ENCODE measurements at places on chromosomes 1 and 21.

GRCh38 chr1:147785794-147786506 is 25.5 kb upstream of the GJA5 start:
- DNase-seq, result no peak

DNA sequence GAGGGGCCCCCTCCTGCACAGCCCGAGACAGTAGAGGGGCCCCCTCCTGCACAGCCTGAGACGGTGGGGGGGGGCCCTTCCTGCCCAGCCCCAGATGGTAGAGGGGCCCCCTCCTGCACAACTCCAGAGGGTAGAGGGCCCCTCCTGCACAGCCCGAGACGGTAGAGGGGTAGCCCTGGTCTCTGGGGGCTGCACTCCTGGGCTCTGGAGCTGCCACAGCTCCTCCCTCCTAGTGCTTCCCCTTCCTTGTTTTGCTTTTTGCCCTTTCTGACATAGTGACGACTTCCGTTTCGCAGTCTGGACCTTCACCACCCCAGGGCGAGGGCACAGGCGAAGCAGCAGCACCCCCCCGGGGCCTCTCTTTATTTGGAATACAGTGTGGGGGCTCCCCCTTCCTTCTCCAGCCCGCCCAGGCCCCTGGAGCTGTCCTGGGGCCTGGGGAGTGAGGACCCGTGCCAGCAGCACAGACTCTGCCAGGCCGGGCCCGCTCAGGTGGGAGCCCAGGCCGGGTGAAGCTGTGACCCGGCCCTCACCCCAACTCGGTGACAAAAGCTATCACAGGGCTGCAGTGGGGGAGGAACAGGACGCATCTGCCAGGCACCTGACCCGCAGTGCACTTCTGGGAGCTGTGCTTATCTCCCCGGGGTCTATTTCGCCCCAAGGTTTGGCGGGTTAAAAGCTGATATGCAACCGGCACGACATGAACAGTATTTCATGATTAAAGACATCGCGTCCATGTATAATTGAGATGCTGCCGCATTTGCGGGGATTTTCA is 1.1 kb upstream of the PRXL2B start:
- peak; percentile 35 for DNase-seq

GRCh38 chr1:241442686-241443085 is 76.9 kb downstream of the FH start:
- no peak for DNase-seq

DNA sequence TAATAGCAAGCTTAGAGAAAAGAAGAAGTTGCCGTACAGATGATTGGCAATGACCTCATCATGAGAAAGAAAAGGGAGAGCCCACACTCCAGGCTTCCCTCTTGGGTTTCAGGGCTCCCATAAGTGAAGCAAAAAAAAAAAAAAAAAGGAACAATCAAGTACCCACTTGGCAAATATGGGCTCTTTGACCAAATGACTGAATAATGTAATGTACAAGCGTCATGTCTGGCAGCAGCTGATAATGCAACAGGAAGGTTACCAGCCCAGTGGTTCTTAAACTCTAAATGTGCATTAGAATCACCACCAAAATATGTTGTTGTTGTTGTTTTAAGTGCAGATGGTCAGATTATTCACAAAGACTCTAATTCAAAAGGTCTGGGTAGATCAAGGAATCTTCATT is 13.5 kb downstream of the TNFSF4 start:
- DNase-seq, result no peak

DNA sequence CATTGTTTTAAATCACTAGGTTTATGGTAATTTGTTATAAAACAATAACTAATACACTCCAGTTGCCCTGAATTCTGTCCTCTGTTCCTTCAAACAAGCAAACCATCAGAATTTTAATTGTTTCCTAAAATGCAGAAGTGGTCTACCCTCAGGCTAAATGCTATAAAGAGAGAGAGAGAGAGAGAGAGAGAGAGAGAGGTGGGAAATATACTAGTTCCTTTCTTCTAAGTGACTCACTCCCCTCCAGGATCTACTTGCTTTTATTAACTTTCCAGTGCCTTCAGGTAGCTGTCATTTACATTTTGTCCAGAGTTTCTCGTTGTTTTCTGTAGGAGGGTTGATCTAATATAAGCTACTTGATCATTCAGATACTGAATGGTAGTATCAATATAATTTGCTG is 26.4 kb downstream of the LRRC53 start:
- no peak for DNase-seq

Measured in urothelium cell line (cell line).